ENCODE measurements at places on chromosomes 1 and 21.

GRCh38 chr1:145788580-145788979, 35.3 kb downstream of the RNF115 start:
- no peak for DNase-seq

GRCh38 chr21:42286416-42286815, 28.8 kb downstream of the TFF3 start:
- DNase-seq, result no peak

DNA sequence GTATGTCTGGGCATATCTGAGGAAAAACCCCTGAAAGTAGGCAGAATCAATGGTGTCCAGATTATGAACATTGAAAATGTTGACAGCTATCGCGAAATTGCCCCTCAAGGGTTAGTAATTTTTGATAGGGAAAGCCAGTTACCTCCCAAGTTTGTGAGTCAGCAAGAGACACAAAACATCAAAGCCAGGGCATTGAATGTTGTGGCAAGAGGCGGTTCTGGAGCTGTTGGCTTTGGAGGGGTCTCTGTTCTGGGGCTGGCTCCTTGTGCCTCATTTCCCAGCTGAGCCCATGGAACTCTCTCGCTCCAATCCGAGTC, 10.6 kb upstream of the S100A11 start:
- DNase-seq, result no peak

- DNase-seq, result no peak
Observed at GRCh38 chr21:46119144-46119636, 21.3 kb downstream of the COL6A2 start.

DNA sequence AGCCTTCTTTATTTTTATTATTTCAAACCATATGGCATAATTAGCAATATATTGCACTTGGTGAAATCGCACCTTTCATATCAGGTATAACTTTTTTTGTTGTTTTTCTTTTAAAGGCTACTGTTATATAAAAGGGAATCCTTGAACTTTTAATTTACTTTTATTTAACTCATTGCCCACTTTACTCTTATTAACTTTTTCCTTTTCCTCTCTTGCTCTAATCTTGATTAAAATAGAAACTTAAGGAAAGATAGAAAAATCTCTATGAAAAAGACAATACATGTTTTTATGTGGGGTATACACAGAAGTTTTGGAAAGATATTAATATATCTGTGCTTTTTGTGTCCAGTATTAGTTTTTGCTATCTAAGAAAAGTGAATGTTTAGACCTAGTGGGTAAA, 805.8 kb downstream of the USP25 start:
- no peak for DNase-seq

- DNase-seq, result no peak
Observed at GRCh38 chr1:54371942-54372275, 34.3 kb downstream of the SSBP3 start.

GRCh38 chr1:225980005-225980836, 18.9 kb downstream of the SDE2 start:
- DNase-seq, result no peak

- DNase-seq, result no peak
Observed at GRCh38 chr21:27796106-27796505, 829.2 kb upstream of the ADAMTS5 start.

DNA sequence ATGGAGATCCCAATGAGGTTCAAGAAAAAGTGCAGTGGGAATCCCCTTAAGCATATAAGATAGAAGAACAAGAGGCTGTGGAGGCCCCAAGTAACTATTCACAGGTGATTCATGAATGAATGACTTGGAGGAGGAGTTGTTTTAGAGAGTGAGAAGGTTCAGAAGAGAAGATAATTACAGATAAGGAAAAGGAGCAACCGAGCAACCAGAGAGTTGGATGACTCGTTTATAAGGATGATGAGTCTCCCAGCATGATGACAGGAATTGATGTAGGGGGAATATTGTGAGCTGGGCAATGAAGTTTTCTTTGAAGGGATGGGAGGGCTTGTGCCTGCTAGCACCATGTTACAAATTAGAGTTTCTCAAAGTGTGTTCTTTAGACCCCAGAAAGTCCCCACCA, 9.8 kb downstream of the C8A start:
- DNase-seq, result no peak

DNA sequence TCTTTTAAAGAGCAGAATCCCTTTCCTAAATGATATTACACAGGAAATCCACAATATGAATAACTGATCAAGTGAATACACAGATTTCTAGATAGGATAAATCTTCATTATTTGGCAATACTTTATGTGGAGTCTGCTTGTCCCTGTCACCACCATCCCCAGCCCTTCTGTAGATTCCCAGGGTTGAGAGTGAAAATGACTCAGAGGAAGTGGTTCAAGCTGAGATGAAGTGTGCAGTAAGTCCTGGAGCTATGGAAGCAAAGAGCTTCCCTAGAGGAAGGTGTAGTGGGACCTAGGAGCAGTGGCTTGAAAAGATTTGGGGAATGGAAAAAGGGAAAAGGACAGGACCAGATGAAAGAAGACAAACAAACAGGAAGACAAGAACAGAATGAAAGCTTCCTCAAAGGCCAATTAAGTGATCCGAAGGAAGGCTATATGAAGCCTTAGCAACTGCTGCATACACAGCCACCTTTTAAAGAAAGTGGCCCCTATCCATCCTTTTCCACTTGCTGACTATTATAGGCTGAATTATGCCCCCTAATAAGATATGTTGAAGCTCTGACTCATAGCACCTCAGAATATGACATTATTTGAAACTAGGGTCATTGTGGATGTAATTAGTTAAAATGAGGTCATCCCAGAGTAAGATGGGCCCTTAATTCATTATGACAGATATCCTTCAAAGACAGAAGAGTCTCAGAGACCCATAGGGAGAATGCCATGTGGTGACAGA, 96.5 kb upstream of the CAMK1G start:
- no peak for DNase-seq

DNA sequence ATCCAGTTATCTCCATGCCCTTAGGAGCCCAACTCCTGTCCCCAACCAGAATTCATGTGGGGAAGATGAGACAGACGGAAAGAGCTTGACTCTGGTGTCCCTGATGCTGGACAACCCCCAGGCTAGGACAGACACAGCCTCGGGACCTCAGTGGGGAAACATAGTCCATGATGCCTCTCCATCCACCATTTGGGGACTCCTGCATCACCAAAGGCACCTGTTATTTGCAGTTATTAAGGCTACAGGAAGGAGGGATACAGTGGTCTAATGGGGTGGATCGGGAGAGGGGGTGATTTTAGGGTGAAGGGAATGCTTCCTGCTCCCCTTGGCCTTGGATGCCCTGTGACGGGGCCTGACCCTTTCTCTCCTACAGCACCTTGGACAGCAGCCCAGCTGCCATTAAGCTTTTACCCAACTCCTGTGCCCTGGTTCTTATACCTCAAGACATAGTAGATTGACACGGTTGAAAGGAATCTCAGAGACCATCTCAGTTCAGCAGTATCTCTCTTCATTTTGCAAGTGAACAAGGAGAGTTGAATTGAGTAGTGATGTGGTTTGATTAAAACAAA, 111.6 kb downstream of the MATN1 start:
- no peak for DNase-seq

DNA sequence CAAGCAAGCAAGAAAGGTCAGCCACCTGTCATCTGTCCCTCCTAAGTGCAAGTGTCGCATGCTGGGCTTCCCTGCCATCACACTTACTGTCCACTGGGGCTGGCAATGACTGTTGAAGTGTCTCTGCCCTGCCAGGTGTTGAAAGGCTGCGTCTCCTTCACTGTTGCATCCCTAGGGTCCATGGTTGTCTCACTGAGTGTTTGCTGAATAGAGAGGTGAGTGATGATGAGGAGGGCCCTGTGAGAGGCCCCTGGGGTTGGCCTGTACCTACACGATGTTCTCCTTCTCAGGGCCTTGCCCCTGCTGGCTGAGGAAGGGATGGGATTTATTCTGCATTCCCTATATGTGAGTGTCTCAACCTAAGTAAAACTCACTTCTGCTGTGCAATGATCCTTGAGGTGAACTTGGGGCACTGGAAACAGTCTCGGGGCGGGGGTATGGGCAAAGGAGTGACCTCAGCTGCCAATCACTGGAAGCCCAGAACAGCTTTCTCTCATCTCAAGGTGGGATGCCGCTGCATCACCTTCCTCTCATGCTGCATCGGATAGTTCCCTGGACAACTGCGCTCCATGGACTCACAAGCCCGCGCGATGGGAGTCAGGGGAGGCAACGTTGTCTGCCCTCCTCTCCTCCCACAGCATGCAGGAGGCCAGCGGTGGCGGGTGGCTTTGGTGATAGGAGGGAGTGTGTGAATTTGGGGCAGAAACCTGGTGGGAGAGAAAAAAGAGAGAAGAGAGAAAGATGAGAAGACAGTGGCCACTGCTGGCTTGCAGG, 35.8 kb upstream of the SOX13 start:
- no peak for DNase-seq

DNA sequence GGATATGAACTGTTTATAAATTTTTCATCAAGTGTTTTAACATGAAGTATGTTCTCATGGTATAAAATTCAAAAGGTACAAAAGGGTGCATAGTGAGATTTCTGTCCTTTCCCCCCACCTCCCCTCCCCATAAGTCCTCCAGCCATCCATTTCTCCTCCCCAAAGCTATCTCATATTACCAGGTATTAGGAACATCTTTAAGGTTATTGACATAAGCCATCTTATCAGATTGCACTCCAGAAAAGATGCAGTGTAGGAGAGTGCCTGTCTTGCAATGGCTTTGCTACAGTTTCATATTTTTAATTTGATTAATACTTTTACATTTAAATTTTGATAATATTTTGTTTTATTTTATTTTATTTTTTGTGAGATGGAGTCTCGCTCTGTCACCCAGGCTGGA, 13.5 kb upstream of the HPCAL4 start:
- no peak for DNase-seq

- DNase-seq, result no peak
Observed at GRCh38 chr1:51850420-51851223, 27.9 kb downstream of the NRDC start.

DNA sequence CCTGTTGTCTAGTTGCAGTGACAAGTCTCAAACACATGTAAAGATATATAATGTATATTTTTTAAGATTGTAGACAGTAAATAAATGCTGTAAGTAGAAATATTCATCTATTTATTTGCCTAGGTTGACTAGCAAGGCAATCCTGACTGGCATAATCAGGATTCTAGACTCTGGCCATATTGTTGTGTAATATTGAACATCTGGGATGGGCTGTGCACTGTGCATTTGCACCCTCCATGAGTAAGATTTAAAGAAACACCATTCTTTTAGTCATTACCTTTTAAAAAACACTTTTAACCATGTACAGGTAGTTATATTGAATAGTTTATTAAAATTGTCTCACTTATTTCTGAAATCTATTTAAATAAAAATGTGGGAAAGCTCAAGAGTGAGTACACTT, 32.4 kb downstream of the RASAL2 start:
- no peak for DNase-seq

DNA sequence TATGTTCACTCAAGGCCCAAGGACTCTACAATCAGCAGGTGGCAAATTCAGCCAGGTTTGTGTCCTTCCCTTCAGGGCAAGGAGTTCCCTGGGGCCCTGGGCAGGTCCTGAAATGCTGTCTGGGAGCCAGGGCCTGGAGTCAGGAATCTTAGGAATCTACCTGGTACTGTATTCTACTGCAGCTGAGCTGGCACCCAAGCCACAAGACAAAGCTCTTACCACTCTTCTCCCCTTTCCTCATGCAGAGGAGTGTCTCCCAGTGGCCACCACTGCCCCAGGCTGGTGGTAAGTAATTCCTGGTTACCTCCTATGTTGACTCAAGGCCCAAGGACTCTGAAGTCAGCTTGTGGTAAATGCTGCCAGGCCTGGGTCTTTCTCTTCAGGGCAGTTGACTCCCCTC, 153.4 kb downstream of the NRIP1 start:
- no peak for DNase-seq

- no peak for DNase-seq
Observed at GRCh38 chr21:33305938-33306337, 18.8 kb upstream of the IFNAR1 start.

GRCh38 chr1:160398823-160399222, 1.5 kb upstream of the VANGL2 start:
- no peak for DNase-seq

DNA sequence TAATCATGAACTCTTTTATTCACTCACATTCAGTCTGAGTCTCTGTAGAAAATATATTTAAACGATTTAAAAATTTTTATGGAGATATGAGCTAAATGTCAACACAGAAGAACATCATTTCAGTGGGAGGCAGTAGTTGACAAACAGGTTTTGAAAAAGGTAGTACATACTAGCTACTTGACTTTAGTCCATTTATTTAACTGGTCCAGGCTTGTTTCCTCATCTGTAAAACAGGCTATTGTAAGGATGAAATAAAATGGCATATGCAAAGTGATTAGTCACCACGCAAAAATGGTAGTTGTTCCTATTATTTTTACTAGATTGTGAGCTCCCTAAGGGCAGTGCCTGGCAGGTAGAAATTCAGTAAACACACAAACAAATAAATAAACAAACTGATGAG, 75.2 kb downstream of the NTPCR start:
- no peak for DNase-seq

GRCh38 chr1:207645635-207646081, 725 bp downstream of the CR1L start:
- DNase-seq, result no peak
